ENCODE measurements at places on chromosomes 2 and 18.

DNA sequence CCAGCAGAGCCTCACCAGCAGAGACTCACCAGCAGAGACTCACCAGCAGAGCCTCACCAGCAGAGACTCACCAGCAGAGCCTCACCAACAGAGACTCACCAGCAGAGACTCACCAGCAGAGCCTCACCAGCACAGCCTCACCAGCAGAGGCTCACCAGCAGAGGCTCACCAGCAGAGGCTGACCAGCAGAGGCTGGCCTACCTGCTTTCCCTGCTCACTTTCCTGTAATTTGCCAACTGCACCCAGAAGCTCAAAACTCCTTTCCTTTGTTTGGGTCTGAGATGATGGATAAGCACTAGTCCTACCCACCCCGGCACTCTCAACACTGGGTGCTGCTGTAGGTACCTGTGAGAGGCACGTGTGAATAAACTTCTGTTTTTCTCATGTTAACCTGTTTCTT lies 36.4 kb upstream of the PXDN start:
- DNase-seq: no peak

DNA sequence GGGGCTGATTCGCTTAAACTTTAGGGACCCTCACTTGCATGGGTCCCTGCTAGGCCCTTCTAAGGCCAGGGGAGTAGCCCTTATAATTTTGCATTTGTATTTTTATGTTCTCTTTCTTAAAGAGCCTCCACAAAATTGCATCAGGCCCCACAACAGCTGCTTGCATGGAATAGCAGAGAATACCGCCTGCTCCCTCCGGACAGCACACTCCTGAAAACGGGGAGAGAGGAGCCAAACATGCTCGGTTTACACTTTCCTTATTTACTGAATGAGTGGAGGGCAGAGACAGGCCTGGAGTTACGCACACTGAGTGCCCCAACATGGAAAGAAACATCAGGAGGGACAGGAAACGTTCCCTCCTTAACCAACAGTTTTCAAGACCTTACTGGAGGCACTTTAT lies 132.2 kb downstream of the ANTXR1 start:
- no peak for DNase-seq

- DNase-seq: no peak
Measured at GRCh38 chr18:2970344-2970743, 42.6 kb downstream of the LPIN2 start.

- no peak for DNase-seq
Measured at GRCh38 chr2:17805717-17806363, 10.4 kb upstream of the MSGN1 start.

- DNase-seq: no peak
Measured at GRCh38 chr18:47331026-47331425, 79.6 kb upstream of the SKOR2 start.

- DNase-seq: peak; percentile 88
Measured at GRCh38 chr2:100013892-100014677, 128.3 kb downstream of the AFF3 start.

- DNase-seq: peak; percentile 44
Measured at GRCh38 chr2:173749315-173749714, 215.9 kb downstream of the SP3 start.

All from MCF 10A (cell line).